Activated CD8-positive, alpha-beta memory T cell treated with anti-CD3 and anti-CD28 coated beads for 48 hours (primary cell): ENCODE measurements at places on chromosomes 1 and 21.

DNA sequence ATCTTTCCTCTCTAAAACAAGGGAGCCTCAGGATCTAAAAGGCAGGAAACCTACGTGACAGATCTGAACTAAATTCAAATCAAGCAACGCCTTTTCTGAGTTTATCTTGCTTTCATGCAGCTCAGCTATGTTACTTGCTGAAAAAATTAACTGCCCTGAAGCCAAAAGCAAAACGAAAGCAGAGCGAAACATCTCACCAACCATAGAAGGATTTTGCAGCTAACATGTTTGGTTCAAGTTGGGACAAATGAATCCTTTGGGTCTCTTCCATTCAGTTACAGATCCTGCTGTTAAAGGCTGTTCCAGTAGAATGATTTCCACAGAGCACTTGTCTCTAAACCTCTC, 482 bp downstream of the SLC2A5 start:
- DNase-seq: no peak

- peak; percentile 54 for DNase-seq
Measured at GRCh38 chr1:21334214-21335087, 44.2 kb upstream of the ECE1 start.

DNA sequence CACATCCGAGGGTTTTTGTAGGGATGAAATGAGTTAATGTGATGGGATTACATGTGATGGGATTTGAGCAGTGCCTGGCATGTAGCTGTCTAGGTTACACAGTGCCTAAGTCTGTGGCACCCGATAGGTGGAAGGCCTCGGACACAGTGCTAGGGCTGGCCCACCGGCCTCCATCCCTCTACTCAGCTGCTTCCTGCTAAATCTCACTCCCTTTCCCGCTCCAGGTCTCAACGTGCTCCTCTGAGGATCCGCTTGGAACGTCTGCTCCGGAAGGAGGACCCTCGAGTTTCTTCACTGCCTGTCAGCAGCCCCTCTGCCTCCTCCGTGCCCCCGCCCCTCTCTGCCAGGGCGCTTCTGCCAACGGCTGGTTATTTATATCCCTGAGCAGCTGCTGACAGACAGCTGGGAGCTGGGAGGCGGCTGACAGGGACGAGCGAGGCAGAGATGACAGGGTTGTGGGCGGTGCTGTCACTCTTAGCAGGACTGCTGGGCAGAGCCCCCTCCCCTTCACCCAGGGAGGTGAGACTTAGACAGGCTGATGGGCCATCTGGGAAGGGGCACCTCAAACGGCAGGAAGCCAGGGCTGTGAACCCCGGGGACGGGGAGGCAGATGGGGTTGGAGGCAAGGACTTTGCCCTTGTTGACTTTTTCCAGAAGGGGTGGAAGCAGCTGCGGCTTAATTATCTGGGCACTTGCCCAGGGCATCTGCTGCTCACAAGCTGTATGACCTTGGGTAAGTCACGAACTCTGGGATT, 26.6 kb upstream of the LRRN2 start:
- DNase-seq: no peak

- DNase-seq: no peak
Measured at GRCh38 chr1:230091473-230092231, 24.6 kb downstream of the GALNT2 start.

DNA sequence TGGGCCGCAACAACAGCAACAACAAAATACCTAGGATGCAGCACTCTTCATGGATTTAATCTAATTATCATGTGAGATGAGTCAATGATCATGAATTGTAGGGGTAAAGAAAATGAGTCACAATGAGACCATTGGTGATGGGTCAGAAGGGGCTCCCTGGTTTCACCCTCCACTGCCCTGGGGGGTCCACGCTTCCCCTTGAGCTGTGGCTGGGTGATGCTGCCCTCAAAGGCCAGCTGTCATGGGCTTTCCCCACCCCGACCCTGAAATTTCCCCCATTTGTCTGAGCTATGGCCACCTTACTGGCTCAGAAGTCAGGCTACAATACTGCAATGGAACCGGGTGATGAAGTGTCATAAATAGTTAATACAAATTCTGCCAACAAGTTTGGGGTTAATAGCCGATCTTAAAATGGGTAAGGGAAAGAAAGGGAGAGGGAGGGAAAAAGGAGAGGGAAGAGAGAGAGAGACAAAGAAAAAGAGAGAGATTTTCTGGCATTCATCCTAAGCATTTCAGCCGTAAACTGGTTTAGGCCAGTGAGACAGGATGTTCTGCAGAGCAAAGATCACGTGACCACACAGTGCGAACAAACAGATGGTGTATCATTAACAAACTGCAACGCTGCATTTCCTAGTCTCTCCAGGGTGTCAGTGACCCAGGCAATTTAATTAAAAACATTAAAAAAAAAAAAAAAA, 143.4 kb upstream of the ERRFI1 start:
- peak; percentile 38 for DNase-seq

DNA sequence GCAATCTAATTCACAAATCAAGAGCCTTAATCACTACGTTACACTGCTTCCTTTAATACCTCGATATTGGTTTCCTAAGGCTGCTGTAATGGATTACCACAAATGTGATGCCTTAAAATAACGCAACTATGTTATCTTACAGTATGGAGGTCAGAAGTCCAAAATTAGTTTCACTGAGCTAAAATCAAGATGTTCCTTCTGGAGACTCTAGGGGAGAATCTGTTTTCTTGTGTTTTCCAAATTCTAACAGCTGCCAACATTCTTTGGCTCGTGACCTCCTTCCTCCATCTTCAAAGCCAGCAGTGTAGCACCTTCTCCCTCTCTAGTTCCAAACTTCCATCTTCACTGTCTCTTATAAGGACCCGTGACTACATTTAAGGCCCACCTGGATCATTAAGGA, 335.0 kb upstream of the NFIA start:
- DNase-seq: no peak

DNA sequence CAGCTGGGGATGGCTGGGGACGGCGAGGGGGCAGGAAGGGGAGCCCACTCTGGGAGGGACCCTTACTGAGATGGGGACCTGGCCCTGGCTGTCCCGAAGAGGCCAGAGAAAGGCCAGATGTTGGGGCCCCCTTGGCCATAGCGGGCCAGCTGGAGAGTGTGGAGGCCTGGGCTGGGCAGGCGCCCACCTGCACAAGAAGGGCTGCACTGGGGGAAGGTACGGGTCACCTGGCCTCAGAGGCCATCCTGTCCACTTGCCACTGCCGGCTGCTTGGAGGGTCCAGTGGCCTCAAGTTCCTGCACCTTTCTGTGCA, 5.0 kb upstream of the PLCH2 start:
- DNase-seq: no peak

- no peak for DNase-seq
Measured at GRCh38 chr21:34166468-34166867, 93.1 kb downstream of the MRPS6 start.

DNA sequence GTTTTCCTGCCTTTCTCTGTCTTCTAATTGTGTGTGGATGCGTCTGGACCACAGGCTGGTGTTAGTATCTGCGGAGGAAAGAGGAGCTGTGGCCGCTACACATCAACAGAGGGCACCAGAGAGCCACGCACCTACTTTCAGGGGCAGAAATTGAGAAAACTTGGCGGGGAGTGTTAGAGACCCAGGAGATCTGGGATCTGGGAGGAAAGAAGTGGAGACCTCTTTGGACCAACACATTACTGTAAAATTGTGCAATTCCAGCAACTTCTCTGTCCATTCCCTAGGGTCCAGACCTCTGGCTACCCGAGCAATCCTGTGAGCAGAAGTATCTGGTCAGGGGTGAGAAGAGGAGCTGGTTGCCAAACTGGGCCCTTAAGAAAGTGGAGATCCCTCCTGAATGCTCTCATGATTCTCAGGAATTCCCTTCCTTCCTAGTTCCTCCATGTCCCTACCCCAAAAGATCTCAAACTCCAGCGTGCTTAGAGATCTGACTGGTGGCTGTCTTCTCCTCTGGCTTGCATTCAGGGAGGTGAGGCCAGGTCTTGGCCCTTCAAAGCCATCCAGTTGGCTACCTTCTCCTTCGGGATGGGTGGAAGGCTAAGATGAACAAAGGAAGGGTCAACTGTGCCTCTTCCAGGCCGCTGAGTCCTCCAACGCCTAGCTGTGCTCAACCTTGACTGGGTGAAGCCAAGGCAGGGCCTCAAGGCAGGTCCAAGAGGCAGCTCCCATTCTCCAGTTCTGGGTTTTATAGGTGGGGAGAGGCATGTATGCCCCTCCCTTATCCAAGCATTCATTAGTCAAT, 1.2 kb upstream of the KIRREL1 start:
- no peak for DNase-seq

GRCh38 chr21:23471877-23472276, 2135.4 kb downstream of the MRPL39 start:
- DNase-seq: no peak

DNA sequence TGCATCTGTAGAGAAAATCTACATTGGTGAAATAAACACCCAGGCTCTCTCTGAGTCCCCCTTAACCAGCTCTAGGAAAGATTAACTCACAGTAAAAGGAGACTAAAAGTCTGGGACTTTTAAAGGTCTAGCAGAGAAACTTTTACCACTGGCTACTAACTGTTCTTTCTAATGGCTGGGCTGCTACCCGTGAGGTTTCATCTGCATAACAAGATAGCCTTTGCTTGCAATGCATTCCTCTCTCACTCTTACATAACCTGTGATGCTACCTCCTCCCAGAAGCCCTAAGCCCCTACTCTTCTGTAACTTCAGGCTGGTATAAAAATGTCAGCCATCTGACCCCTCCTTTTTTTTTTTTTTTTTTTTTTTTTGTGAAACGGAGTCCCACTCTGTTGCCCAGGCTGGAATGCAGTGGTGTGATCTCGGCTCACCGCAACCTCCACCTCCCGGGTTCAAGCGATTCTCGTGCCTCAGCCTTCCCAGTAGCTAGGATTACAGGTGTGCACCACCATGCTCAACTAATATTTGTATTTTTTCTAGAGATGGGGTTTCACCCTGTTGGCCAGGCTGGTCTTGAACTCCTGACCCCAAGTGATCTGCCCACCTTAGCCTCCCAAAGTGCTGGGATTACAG, 344.2 kb downstream of the RGS7 start:
- DNase-seq: no peak

DNA sequence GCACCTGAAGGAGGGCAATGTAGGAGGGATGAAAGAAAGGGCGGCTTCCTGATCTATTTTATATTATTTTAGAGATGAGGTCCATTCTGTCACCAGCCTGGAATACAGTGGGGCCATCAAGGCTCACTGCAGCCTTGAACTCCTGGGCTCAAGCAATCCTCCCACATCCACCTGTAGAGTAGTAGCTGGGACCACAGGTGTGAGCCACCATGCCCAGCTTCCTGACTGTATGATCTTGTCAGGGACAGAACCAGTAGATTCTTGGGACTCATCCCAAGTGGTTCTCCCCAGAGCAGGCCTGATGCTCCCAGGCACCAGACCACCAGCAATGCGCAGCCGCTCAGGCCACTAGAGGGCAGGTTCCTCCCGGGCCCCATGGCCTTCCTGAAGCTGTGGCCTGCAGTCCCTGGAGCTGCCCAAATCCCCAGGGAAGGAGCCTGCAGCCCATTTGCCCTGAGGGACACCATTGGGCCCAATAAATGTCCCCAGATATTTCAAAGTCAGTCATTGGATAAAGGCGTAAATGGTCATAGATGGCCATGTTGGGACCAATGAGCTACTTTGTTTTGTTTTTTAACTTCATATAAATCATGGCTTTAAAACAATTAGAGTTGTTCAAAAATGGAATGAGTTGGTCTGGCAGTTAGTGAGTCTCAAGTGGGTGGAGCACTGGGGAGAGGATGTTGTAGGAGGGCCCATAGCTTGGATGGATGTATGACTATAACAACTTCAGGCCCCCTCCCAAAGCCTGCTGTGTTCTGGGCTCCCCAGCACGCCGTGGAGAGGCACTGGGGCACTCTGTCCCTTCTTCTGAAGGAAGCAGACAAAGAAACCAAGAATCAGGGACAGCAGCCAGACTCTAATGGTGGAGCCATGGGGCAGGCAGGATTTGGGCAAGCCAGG, 44.7 kb upstream of the GOLT1A start:
- peak; percentile 10 for DNase-seq

- no peak for DNase-seq
Measured at GRCh38 chr21:41031701-41032220, 136.2 kb upstream of the BACE2 start.

DNA sequence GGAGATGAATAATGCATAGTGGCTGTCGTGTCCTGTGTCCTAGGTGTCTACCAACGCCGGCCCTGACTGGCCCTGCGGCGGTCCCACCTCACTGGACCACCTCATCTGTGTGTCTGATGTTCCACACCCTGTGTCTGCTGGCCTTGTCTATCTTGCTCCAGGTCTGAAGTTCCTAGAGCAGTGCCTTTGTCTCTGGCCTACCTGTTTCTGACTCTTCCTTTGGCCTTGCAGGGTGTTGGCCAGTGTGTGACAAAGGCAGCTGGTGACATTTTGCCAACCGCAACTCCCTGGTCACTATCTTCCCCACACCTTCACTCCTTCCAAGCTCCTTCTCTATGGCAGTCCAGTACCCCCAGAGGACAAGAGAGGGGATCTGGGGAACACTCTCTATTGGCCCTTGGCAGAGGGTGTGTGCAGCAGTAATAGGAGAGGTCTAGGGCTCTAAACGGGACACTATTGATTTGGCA, 1.4 kb upstream of the AHDC1 start:
- no peak for DNase-seq

GRCh38 chr1:107622966-107623365, 342.0 kb downstream of the VAV3 start:
- no peak for DNase-seq

GRCh38 chr1:159428536-159428935, 3.5 kb upstream of the OR10J4 start:
- no peak for DNase-seq

GRCh38 chr1:153566414-153567371, 1.0 kb upstream of the S100A2 start:
- peak; percentile 71 for DNase-seq

DNA sequence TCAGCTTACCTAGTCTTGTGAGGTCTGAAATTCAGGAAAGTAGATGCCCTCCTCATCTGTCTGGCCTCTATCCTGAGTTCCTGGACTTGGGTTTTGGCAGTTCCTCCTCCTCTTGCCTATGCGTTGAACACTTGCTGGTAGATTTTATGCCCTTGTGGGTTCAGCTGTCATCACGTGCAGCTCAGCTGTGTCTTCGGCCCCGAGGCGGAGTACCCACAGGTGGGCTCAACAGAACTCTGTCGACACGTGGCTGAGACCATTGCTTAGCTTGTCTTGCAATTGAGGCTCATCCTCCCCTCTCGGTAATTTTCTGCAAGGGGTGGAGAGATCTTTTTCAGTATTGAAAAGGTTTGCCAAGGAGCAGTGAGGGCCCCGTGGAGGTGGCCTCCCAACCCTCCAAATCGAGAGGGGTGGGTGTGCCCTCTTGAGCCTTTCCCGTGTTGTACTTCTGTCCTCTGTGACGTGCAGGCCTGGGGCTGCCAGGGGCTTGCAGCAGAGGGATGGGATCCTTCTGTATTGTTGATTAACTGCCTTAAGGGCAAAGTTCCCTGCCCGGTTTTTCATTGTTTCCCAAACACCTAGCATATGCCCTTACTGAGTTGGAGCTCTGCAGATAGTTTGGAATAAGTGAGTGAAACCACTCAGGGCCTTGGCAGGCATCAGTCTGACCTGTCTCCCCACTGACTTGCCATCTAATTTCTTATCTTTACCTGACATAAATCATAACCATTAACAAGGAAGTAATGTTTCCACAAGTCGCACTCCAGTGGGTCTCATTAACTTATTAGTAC, 2.9 kb downstream of the CENPS start:
- no peak for DNase-seq
